ENCODE measurements at places on chromosomes 3 and 15. TPM values are rescaled to one million over a fixed set of nuclear protein-coding genes. Genes with fewer than 3 reads are reported as not detected.

Gene STXBP5L
- polyA plus RNA-seq, result 0.26 TPM

Gene TMEM202
- not detected for polyA plus RNA-seq

Gene RTP1
- not detected for polyA plus RNA-seq

Gene NRROS
- 3.4 TPM for polyA plus RNA-seq

Gene FGF12
- 8.0 TPM for polyA plus RNA-seq

Gene LMAN1L
- polyA plus RNA-seq, result not detected

Gene AP4E1
- polyA plus RNA-seq, result 8.6 TPM

Gene SAXO2
- 4.1 TPM for polyA plus RNA-seq

Gene PDZRN3
- polyA plus RNA-seq, result 35.8 TPM

Gene CFAP20DC
- 4.4 TPM for polyA plus RNA-seq

Gene XCR1
- polyA plus RNA-seq, result 0.23 TPM

Gene CNTN3
- 8.4 TPM for polyA plus RNA-seq

Gene RARB
- 136 TPM for polyA plus RNA-seq

Gene ANKRD34C
- polyA plus RNA-seq, result 0.04 TPM

Gene VGLL3
- 5.2 TPM for polyA plus RNA-seq

Gene FETUB
- polyA plus RNA-seq, result 0.22 TPM

Gene KCNH8
- polyA plus RNA-seq, result 1.4 TPM

Gene PLA2G4E
- polyA plus RNA-seq, result not detected

Gene ARGFX
- not detected for polyA plus RNA-seq

Gene CHD2
- 132 TPM for polyA plus RNA-seq

Gene CMTM7
- 53.8 TPM for polyA plus RNA-seq

Gene DUOXA1
- polyA plus RNA-seq, result 0.66 TPM

Gene CKMT1B
- polyA plus RNA-seq, result 0.66 TPM

Gene FBXW12
- 0.08 TPM for polyA plus RNA-seq

Gene MYL3
- polyA plus RNA-seq, result 23.6 TPM

Gene CCDC39
- polyA plus RNA-seq, result 5.0 TPM

Gene CHDH
- 2.4 TPM for polyA plus RNA-seq

Gene CYFIP1
- 88.7 TPM for polyA plus RNA-seq

Gene HMG20A
- polyA plus RNA-seq, result 69.2 TPM

Gene ARHGAP31
- 12.5 TPM for polyA plus RNA-seq

Gene SLC25A38
- polyA plus RNA-seq, result 33.8 TPM

Gene LSAMP
- polyA plus RNA-seq, result 30.6 TPM

Gene OPA1
- polyA plus RNA-seq, result 53.6 TPM

Gene OR5K2
- 0.29 TPM for polyA plus RNA-seq

Gene CYP1A2
- polyA plus RNA-seq, result 0.12 TPM

Gene AGBL1
- 0.06 TPM for polyA plus RNA-seq

Gene CAMKV
- 0.29 TPM for polyA plus RNA-seq

Gene GOLGA6B
- not detected for polyA plus RNA-seq

Gene SLC2A2
- 15.1 TPM for polyA plus RNA-seq

Gene IL5RA
- 0.38 TPM for polyA plus RNA-seq

Gene XYLB
- 5.2 TPM for polyA plus RNA-seq

Gene CNTN4
- polyA plus RNA-seq, result 37.0 TPM

Gene FAM107A
- polyA plus RNA-seq, result 6.0 TPM

Gene BFSP2
- polyA plus RNA-seq, result 0.69 TPM

Gene CACNA2D2
- polyA plus RNA-seq, result 17.1 TPM

Gene GPR15
- polyA plus RNA-seq, result not detected

Gene BCL2A1
- polyA plus RNA-seq, result not detected

Gene ZNF662
- polyA plus RNA-seq, result 29.1 TPM

Gene CCK
- 0.37 TPM for polyA plus RNA-seq

Gene TMEM45A
- polyA plus RNA-seq, result 28.4 TPM

Gene ITIH4
- polyA plus RNA-seq, result 4.2 TPM

Gene GABRR3
- not detected for polyA plus RNA-seq

Gene LDHAL6B
- polyA plus RNA-seq, result 0.32 TPM

Gene FAM43A
- 13.3 TPM for polyA plus RNA-seq

Gene ZNF197
- polyA plus RNA-seq, result 34.3 TPM

Measured in left renal pelvis (tissue), 4 donors.